A172 (cell line): ENCODE measurements at places on chromosomes 6 and 20.

- no peak for DNase-seq
Observed at GRCh38 chr6:159913862-159914564, 23.2 kb downstream of the MAS1 start.

GRCh38 chr6:88539295-88539764, 373.2 kb upstream of the CNR1 start:
- DNase-seq, result no peak

- DNase-seq, result no peak
Observed at GRCh38 chr6:152244998-152245630, 392.0 kb downstream of the SYNE1 start.

DNA sequence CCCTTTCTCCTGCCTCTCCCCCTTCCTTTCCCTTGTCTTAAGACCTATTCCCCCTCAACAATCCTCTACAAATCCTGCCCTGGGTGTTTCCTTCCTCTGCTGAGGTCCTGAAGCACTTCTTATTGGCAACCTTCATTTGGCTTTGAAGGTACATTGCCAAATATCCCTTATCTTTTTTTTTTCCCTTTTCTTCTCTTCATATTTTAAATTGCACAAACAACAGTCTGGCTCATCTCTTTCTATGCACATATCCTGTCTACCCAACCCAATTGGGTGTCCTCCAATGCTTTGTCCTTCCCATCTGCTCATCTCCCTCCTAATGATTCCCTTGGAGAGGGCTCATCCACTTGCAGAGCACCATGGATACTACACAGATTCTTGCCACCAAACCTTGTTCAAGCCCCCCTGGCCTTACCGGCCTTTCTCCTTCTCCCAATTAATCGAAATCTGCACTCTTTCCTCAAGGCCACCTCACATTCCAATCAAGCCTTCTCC, 537.9 kb upstream of the JARID2 start:
- DNase-seq, result no peak

DNA sequence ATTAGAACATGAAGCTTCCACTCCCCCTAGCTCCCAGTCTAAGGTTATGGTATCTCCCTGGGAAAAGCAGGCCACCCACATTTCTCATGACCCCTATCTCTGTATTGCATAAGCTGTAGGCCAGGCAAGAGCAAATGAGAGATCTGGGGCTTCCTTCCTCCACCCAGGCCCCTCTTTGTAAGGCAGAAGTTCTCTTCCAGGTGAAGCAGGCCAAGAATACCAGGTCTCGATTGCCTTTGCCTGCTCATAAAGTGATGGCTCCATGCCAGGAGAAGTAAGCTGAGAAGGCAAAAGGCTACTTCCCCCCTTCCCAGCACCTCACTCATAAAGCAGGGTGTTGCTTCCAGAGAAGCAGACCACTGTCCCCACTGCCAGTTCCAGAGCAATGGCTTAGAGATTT, 144.1 kb upstream of the KCNK16 start:
- no peak for DNase-seq

DNA sequence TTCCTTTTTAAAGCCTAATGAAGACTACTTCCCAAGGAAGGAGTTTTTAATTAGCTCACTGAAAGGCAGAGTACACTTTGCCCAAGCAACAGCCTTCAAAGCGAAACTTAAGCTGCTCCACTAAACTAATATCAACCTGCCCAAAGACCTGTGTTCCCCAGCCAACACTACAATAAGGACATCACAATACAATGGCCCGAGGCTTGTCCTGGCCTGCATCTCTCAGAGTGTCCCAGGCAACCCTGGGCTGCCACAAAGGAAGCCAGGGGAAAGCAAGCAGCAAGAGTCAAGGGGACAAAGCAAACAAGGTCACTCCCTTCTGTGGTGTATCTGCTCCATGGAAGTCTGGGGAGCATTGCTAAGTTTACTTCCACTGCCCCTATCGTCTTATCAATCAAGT, 52.3 kb downstream of the PIGU start:
- DNase-seq, result no peak

GRCh38 chr20:2729791-2730190, 37.2 kb downstream of the EBF4 start:
- DNase-seq, result no peak

DNA sequence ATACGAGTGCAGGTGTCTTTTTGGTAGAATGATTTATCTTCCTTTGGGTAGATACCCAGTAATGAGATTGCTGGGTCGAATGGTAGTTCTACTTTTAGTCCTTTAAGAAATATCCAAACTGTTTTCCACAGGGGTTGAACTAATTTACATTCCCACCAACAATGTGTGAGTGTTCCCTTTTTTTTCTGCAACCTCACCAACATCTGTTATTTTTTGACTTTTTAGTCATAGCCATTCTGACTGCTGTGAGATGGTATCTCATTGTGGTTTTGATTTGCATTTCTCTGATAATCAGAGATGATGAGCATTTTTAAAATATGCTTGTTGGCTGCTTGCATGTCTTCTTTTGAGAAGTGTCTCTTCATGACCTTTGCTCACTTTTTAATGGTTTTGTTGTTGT, 1.9 kb upstream of the ZNF831 start:
- no peak for DNase-seq

GRCh38 chr6:37347670-37348111, 6.1 kb upstream of the RNF8 start:
- DNase-seq, result no peak

GRCh38 chr6:168628176-168628553, 187.2 kb downstream of the SMOC2 start:
- no peak for DNase-seq

GRCh38 chr6:137740091-137740755, 126.8 kb upstream of the TNFAIP3 start:
- no peak for DNase-seq

GRCh38 chr6:121274666-121275295, 59.5 kb downstream of the TBC1D32 start:
- no peak for DNase-seq

- DNase-seq, result no peak
Observed at GRCh38 chr6:109006818-109007217, 87.8 kb downstream of the SESN1 start.

GRCh38 chr6:161116554-161116953, 125.0 kb downstream of the MAP3K4 start:
- DNase-seq, result no peak

DNA sequence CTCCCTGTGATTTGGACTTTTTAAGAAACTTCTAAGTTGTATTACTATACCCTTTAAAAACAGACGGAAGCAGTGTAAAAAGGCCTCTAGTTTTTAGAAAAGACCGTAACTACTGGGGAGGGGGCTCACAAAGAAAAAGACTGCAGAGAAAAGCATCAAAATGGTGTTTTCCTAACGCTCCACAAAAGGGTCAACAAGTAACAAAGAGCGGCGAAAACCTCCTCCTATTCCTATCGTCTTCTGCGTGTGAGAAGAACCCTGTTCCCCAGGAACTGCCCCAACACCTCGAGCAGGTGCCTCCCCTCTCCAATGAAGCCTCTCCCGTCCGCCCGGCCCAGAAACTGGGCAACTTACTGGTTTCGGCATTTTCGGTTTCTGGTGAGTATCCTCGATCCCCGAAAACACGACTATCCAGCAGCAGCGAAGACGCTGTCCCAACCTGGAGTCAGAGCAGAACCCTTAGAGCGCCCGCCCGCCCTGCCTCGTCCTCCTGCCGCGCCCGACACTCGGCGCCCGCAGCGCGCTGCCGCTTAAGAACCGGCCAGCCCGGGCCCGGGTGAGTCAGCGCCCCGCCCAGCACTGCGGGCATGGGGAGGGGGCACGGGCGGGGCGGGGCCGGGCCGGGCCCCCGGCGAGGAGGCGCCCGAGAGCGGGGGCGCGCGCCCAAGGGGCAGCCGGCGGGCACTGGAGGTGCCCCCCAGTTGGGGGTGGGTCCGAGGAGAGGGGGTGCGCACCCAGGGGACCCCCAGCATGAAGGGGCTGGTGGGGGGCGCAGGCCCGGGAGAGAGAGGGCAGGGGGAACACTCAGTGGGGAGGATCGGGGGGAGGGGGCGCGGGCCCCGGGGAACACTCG, 1.2 kb downstream of the EZR start:
- peak; percentile 63 for DNase-seq

DNA sequence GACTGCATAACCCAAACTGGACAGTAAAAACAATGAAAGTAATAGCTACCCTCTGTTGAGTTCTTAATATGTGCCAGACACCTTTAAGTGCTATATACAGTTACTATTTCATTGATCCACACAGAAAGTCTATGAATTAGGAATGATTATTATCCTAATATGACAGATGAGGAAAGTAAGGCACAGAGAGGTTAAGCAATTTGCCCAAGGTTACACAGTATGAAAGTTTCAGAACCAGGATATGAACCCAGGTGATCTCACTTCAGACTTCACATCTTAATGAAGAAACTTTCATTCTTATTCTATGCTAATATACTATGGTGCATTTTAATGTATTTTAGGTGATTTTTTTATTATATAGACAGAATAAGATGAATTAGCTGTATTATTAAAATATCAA, 40.6 kb upstream of the RIPPLY2 start:
- no peak for DNase-seq

DNA sequence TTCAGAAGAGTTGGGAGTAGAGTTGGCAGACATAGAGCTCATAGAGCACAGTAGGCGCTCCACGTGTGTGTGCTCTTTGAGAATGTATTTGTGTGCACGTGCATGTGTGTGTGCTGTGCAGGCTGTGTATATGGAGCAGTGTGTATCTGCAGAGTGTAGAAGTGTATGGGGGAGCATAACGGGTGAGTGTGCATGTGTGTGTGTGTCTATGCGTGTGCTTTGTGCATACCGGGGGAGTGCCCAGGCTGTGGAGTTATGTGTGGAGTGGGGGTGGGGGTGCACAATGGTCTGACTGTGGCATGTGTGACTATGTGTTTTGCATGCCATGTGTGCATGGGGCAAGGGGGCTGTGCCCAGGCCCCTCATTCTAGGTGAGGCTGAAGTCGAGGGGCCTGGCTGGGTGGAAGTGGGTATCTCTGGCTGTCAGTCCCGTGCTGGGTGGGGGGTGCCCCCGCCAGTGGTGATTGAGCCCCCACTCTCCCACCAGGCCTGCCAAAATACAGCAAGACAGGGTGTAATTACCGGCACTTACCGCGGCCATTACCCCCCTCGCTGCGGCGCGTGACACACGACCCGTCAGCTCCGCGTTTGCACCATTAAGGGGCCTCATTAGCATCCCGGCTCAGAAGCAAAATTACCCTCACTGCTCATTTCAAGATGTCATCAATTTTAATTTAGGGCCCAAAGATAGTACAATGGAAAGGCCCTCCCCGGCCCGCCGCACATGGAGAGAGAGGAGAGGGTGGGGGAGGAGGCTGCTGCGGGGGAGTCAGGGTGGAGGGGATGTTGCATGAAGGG, 39.1 kb downstream of the MDFI start:
- no peak for DNase-seq

GRCh38 chr20:18728165-18728869, 85.3 kb upstream of the SCP2D1 start:
- DNase-seq, result no peak

DNA sequence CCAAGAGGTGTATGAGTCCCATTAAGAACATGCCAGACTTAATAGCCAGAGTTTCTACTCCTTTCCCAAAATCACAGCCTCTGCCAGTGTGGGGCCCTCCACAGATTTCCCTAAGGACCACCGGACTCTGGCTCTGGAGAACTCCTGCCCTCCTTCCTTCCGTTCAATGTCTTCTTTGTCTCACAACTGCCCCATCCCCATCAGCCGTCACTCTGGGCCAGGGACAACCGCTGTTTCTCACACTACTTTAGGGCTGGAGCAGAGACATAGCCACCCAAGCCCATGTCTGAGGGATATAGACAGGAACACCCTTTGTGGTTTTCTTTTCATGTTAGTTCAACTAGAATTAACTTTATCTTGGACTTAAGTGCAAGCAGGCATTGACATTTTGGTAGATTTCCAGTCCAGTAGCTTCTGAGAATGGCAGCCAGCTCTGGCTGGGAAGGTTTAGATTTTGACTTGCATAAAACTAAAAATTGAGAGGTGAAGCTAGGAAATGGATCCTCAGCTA, 6.7 kb upstream of the ACSS1 start:
- no peak for DNase-seq

DNA sequence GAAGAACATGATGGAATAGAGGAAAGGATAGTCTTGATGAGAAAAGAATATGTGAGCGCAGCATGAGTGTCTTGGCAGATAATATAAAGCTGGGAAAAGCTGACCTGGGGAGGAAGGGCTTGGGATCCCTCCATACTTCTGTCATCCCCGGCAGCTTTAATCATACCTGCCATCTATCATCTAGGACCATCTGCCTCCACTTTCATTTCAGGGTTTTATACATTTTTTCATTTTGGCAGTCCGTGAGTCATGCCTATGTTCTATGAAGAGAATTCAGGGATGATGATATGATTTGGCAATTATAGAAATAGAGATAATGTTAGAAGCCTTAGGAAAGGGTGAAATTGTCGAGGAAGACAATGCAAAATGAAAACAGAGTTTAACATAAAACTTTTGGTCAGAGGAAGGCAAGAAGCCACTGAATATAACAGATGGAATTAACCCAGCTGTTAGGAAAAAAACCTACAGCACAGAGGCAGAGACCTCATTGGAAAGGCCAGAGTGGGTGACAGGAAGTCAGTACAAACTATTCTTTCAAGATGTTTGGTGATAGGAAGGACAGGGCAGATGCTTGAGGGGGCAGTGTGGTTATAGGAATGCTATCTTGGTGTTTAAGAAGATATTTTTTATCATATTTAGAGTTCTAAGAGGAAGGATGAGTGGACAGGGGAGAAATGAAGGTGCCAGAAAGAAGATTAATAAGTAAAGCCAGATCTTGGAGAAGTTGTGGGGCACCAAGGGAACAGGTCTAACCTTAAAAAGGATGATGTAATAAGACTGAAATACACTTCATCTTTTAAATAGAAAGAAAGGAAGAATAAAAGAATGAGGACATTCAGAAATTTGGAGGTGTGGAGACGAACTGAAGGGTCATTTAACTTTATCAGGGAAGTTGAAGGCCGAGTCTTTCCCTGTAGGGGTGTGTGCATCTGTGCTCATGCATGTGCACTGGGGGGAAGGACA, 37.8 kb downstream of the MARCKS start:
- no peak for DNase-seq

DNA sequence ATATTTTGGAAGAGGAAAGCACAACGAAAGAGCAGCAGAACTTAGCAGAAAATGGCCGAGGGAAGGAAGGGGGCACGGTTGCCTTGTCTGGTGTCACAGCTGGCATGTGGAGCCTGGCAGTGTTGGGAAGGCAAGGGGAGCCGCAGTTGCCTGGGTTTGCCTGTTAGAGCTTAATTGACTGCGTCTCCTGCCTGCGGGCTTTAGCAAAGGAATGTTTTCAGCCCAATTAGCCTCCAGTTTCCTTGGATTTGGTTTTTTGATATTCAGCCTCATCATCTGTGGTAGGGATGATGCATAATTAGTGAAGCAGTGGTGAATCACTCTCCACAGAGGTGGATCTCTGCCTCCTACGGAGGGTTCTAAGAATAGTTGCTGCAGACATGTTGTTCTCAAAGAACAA, 832.6 kb downstream of the QKI start:
- DNase-seq, result peak; percentile 61
